ENCODE measurements at places on chromosomes 2 and 18.

DNA sequence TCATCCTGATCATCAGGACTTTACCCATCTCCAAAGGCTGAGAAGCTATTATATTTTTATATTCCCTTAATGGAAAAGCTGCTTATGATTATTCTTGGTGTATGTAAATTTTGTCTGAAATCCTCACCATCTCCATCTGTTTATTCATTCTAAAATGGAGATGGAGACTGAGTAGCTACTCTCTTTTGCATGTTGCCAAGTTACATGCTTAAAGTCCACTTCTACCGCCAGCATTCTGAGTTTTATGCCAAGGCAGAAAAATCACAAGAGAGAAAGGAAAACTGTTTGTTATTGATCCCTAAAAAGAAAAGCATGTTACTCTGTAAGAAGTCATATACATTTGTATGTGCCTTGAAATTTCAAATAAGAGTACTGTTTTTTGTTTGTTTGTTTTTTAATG is 94.4 kb upstream of the NOSTRIN start:
- no peak for DNase-seq

DNA sequence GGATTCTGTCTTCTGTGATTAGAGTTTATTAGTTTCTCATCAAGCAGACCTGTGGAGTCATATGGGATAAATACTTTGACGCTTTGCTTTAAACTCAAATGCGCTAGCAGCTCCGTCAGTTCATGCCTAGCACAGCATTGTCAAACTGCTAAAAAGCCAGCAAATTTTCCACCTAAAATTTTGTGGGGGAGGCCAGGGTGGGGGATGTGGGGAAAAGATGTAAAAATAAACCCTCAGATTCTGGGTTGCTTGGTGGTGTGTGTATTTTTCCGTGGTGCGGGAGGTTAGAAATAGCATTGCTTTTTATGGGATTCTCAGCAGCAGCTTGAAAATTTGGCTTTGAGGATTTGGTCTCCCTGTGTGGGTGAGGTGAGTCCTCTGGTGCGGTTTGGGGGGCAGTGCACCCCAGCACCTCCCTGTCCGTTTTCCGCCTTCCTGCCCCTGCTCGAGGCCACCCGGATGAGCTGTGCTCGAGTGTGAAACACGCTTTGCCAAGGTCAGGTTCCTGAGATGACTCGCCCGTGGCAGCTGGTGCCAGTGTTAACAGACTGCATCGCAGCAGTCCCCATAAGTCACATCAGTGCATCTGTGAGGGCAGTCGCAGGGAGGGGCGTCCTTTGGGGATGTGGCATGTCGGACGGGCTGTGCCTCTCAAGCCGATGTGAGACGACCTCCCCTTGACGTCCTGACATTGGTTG is 65.9 kb downstream of the LDLRAD4 start:
- no peak for DNase-seq

DNA sequence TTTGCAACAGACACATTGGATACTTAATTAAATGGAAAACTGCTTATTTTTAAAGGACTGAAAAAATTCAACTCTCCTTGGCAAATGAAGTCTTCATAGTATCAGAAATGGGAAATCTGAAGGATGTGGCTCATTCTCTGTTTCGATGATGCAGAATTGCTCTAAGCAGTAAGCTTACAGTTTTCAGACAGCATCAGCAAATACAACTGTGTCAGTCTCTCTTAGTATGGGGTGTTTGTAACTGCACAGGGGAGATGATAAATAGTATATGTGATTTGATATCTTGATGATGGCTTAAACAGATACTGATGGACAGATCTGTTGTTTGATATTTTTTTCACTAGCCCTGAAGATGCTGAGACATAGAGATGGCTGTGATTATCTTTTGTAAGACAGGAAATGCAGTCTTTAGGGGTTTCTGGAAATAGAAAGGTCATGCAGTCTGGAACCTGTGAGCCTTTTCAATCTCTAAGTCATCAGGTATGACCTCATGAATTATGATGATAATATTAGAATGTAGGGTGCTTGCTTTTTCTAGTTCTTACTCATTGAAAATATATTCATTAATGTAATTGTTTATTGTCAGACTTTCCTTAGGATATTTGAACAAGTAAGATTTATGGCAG is 84.2 kb downstream of the SLC4A10 start:
- no peak for DNase-seq

DNA sequence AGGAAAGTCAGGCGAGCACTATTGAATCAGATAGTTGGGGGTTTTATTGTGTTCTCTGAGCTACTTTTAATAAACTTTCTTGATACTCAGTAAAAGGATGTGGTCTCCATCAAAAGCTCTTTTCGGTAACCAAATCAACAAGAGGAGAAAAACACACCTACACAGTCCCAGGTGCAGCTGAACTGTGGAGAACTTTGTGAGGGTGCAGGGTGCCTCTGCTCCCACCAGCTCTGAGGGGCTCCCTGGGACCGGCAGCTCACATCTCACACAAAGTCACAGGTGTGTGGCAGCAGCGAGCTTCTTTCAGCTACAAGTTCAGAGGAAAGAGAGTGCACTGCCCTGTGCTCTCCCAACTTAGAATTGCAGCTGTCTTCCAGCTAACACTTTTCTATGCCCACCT is 650.4 kb downstream of the RNF144A start:
- DNase-seq = peak; percentile 6

DNA sequence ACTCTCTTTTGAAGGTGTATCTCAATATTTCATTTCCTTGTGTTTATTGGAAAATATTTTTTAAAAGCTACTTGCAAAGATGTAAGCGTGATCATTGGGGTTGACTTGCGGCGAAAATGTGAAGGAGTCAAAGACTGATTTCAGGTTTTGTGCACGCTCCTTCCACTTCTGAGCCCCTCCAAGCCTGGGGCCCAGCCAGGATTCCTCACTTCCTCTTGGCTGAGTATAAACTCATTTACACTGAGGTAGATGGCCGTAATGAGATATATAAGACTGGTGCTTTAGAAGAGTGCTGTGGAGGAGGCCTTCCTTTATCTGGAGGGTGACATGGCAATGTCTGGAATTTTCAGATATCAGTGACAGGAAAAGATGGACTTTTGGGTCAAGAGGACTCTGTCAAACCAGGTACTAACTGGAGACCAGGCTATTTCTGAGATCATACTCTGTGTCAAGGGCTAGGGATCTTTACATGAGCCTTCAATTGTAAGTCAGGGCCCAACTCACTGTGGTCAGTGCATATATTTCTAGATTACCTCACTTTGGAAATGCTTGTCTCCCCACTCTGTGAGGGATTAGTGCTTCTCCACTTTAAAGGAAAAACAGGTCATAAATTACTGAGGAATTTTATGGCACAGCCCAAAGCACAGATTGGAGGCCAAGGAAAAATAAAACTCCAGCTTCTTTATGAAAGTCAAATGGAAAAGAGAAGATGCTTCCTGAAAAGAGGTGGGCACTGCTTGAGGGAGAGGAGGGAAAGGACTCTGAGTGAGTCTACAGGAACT is 22.8 kb downstream of the PRKCE start:
- no peak for DNase-seq

- no peak for DNase-seq
Measured at GRCh38 chr18:36419900-36420531, 122.5 kb downstream of the FHOD3 start.

- DNase-seq = no peak
Measured at GRCh38 chr18:69567813-69568488, 167.3 kb downstream of the DOK6 start.

GRCh38 chr2:10760794-10761504 is 39.5 kb downstream of the ATP6V1C2 start:
- no peak for DNase-seq

DNA sequence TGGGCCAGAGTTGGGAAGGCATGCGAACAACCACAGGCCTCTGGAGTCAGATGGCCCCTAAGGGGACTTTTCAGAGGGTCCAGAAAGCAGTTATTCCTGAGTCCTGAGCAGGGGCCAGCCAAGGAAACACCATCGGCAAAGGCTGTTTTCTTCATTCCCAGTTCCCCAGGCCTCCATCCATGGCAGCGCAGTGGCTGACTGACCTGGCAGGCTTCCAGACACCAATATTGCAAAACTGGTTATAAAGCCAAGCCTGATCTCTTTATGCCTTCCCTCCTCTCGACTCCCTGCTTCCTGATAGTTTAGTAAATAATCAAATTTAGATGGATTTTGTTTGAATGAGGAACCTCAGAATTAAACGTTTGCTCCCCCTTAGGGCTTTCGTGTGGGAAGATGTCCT is 133.4 kb upstream of the ITGA6 start:
- DNase-seq = no peak

GRCh38 chr2:3464401-3465005 is 54.8 kb downstream of the ADI1 start:
- DNase-seq = no peak

- DNase-seq = no peak
Measured at GRCh38 chr2:174058026-174058425, 92.9 kb upstream of the SP3 start.

DNA sequence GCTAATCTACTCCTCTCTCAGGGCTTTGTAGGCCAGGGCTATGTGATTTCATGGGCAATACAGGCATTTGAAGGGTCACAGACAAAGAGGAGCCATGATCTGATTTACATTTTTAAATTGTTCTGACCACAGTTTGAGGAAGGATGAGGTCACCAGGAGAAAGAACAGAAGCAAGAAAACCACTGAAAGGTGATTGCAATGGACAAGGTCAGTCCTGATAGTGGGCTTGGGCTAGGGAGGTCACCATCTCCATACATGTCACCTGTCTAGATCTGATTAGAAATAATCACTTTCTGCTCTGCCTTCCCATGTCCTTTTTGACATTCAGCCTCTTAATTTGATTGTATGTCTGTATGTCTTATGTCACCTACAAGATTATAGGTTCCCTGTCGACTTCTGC is 248.9 kb upstream of the CWC22 start:
- no peak for DNase-seq

- DNase-seq = no peak
Measured at GRCh38 chr2:174836377-174836994, 72.2 kb upstream of the CHRNA1 start.

- no peak for DNase-seq
Measured at GRCh38 chr2:43609290-43609918, 13.6 kb upstream of the THADA start.

GRCh38 chr2:197285361-197285760 is 25.2 kb downstream of the ANKRD44 start:
- DNase-seq = no peak

GRCh38 chr2:180985771-180986395 is 5.5 kb downstream of the UBE2E3 start:
- DNase-seq = no peak

GRCh38 chr2:23520256-23520655 is 135.3 kb downstream of the KLHL29 start:
- DNase-seq = no peak

DNA sequence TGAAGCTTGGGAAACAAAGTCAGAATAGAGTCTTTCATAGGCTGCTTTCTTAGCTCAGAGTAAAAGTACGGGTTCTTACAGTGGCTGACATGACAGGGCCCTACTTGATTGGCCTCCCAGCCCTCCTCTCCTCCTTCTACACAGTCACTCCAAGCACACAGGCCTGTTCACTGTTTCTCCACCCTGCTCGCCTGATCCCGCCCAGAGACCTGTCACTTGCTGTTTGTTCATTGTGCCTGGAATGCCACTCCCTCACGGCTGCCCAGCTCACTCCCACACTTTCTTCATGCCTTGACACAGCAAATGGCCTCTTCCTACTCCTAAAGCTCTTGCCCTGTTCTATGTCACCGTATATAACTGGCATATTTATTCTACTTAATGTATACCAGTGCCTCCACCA is 104.8 kb downstream of the MAP4K4 start:
- DNase-seq = no peak

DNA sequence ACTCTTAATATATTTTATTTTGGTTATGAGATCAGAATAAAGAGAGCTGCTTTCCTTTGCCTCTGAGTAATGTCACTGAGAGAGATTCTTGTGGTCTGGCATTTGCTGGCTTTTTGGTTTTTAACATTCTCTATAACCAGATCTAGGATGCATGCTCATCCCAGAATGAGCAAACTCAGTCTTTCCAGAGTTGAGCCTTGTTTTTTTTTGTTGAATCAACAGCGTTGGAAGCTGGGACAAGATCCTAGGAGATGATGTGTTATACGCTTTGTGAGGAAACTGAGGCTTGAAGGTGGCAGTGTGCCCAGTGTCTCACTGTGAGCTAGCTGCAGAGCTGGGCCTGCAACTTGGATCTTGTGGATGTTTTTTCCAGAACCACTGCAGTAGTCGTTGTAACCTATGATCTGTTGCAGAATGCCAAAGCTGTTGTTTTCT is 19.5 kb downstream of the MYO1B start:
- DNase-seq = no peak

- DNase-seq = no peak
Measured at GRCh38 chr2:138267902-138268254, 233.7 kb upstream of the SPOPL start.

DNA sequence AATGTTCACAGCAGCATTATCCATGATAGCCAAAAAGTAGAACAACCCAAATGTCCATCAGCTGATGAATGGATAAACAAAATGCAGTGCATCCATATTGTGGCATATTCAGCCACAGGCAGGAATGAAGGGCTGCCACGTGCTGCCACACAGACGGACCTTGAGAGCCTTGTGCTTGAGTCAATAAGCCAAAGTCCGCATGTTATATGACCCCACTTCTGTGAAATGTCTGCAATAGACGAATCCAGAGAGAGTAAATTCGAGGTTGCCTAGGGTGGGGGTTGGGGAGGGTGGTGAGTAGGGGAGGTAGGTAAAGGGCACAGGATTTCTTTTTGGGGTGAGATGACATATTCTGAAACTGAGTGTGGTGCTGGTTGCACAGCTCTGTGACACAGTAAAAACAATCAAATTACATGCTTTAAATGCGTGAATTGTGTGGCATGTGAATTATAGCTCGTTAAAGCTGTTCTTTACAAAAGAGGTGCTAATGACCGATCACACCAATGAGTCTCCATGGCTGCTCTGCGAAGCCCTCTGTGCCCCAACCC is 38.9 kb upstream of the LDLRAD4 start:
- DNase-seq = no peak

- DNase-seq = no peak
Measured at GRCh38 chr2:120345608-120346007, 328 bp upstream of the INHBB start.

DNA sequence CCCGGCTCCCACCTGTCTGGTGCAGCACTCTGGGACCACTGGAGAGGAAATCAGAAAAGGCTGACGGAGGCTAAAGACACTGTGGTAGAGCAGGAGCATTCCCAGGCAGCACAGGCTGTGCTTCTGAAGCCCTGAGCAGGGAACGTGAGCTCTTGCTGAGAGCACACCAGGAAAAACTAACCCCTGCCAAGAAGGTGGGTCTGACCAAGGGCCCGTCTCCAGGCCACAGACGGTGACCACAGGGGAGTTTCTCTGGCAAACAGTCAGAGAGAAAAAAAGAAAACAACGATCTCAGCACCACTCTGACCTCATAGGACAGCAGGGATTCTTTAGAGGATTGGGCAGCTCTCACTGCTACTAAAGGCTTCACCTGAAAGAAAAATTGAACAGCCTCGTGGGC is 201.4 kb downstream of the AFF3 start:
- DNase-seq = no peak

DNA sequence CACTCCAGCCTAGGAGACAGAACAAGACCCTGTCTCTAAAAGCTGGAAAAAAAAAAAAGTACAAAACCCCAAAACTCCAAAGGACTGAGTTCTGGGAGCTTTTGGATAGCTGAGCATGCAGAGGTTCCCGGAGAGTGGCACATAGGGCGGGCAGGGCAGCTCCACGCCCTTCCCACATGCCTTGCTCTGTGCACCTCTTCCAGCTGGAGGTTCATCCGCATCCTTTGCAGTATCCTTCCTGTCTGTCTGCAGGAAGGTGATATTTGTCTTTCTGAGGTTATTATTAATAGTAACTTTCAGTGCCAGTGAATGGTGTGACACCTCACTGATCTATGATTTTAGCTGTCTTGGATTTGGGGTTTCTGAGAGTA is 70.2 kb downstream of the INPP4A start:
- no peak for DNase-seq

- peak; percentile 58 for DNase-seq
Measured at GRCh38 chr2:232521959-232522622, 1.9 kb downstream of the PRSS56 start.

Data from T-helper 1 cell (primary cell).